ENCODE measurements at places on chromosomes 4 and X. TPM values are rescaled to one million over a fixed set of nuclear protein-coding genes. Genes with fewer than 3 reads are reported as not detected.

The SERPINA7 gene
- total RNA-seq, result not detected

The TRIM2 gene
- 0.55 TPM for total RNA-seq

The LDB2 gene
- total RNA-seq, result not detected

The XPNPEP2 gene
- total RNA-seq, result 1.7 TPM

The SYN1 gene
- 0.88 TPM for total RNA-seq

The RAB40A gene
- 0.07 TPM for total RNA-seq

The TNIP2 gene
- total RNA-seq, result 41.5 TPM

The MAGEA3 gene
- not detected for total RNA-seq

The GYG2 gene
- total RNA-seq, result not detected

The MAB21L2 gene
- total RNA-seq, result not detected

The PITX2 gene
- not detected for total RNA-seq

The PAGE2 gene
- total RNA-seq, result not detected

The TMEM271 gene
- not detected for total RNA-seq

The RASL11B gene
- 0.19 TPM for total RNA-seq

The ERCC6L gene
- total RNA-seq, result 8.2 TPM

The SOX3 gene
- total RNA-seq, result not detected

The EXOC1 gene
- 30.9 TPM for total RNA-seq

The SMR3A gene
- total RNA-seq, result not detected
